ENCODE measurements at places on chromosomes 12 and 14. TPM values are rescaled to one million over a fixed set of nuclear protein-coding genes. Genes with fewer than 3 reads are reported as not detected.

The MSRB3 gene
- 35.7 TPM for polyA plus RNA-seq

- DNase-seq = peak; percentile 92
These were observed 58.2 kb downstream of the SAMD4A start for GRCh38 chr14:54625112-54625511.

DNA sequence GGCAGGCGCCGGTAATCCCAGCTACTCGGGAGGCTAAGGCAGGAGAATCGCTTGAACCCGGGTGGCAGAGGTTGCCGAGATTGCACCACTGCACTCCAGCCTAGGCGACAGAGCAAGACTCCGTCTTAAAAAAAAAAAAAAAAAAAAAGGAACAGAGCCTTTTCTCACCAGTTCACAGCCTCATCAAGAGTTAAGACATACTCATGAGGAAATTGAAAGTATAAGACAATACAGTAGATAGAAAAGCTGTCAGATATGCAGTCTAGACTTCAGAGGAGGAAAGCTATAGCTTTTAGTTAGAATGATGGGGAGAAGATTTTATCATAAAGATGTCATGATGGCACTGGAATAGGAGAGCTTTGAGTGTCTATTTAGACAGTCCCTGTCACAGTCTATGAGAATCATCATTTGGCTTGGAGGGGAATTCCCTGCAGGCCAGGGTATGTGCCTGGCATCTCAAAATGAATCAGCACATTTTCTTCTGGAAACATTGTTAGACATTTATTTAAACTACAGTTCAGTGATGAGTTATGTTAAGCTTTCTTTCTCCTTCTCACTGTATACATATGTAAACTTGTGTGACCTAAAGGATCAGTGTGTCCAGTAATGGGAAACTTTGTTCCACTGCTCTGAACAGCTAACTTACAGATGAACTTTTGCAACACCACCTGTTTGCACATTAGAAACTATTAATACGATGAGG, 2.9 kb upstream of the RAB35 start:
- peak; percentile 90 for DNase-seq

- DNase-seq = peak; percentile 4
These were observed 397.2 kb downstream of the NRXN3 start for GRCh38 chr14:78567343-78567742.

DNA sequence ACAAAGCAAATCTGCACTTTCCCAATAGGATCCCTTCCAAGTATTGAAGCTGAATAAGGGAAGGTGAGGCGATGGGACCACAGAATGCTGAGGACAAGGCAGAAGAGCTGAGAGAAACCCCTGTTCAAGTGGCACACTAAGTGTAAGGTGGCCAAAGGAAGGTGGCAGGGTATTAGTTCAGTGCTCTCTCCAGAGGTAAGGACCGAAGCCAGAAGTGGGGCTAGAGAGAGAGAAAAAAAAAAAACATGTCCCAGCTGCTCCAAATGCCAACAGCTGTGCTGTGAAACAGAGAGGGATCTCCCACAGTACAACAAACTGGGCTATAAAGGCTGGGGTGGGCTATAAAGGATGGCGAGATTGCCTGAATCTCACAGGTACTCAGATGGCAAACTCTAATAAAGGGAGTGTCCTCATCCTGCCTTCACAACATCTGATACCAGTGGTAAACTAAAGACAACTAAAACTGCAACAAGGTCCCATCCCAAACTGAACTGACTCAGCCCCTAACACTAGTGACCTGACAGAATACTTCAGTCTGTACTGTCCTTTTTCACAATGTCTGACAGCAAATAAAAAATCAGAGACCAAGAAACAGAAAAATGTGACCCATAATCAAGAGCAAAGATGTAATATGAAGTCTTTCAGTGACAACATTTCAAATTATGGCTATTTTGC, 47.9 kb downstream of the CDK17 start:
- no peak for DNase-seq

DNA sequence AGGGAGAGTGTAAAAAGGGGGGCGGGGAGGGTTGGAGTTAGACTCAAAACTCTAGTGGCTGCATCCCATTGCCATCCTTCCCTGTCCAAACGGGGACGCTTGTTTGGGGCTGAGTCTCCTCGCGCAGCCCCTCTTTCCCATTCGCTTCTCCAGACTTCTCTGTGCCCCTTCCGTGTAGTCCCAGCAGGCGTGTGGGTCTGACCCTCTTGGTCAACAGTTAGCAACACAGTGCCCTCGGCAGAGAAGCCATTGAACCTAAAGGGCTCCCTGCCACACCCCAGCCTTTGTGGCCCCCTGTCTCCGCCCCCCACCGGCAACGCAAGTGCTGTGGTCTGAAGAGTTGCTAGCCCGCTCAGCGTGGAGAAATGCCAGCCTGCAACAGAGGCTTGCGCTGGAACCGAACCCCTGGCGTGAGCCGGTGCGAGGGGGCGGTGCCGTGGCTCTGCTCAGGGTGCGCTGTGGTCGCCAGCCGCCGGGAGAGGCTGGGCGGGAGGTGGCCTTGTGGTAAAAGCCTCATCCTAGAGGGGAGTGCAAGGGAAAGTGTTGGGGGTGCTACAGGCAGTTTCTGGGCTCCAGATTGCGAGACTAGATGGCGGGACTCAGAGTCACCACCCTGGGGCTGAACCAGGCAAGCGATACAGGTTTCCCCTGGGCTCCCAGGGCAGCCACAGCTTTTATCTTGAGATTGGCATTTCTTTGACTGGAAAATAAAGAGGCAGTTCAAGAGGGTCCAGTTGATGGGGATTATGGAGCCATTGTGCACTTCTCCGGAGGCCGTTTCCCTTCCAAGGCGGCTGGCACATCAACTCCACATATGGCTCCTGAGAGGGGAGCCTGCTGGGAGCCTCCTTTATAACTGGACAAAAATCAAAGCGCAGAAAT, 2.1 kb downstream of the PLXNC1 start:
- no peak for DNase-seq

DNA sequence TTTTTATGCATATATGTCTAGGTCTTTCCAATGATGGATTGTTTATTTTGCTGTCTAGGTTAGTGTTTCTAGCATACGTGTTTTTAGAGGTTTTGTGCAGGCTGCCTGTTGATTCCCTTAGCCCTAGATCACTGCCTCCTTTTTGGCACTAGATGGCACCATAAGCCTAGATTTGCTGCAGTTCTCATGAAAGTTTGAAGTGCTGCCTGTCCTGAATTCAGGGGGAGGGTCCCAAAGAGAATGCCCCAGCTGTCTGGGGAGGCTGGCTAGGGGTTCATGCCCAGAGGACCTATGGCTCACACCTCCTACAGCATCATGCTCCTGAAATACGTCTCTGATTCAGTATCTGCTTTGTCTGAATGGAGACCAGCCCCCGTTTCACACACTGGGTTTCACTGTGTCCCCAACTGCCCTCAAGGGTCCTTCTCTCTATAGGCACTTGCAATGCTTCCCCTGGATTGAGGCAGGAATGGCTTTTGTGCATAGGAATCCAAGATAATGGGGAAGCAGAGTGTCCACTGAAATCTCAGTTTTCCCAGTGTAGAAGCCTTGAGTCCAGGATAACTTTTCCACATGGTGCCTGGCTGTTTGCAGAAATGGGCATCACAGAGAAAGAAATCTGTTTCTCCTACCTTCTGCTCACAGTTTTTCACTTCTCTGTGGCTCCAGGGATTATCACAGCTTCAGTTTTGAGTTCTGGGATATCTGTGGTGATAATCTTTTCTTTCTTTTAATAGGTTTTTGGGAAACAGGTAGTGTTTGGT, 14.2 kb upstream of the TXNRD1 start:
- DNase-seq = peak; percentile 72

DNA sequence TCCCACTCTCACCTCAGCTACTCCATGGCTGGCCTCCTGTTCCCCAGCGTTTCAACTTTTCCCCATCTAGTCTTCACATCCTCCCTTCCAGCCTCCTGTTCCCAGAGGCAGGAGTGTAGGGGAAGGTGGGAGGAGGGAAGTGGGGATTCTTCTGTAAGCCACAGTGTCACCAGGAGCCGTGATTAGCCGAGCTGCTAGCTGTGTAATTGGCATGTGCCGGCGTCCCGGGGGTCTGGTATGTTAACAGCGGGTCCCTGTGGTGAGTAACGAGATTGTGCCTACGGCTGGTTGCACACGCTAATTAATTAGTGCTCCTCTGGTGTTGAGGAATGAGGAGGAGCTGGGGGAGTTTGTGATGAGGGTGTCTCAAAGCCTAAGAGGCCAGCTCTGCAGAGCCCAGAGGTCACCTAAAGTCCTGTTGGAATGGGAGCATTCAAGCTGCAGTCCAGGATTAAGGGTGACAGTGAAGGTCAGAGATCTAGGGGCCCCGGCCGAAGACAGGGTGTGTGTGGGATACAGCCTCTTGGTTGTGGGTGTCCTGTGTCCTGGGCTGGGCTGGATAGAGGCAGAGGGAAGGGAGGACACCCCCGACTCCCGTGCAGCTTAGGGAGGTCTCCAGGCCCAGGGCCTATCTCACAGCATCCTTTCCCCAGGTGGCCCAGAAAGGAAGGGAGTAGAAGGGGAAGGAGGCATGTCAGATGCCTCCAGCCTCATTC, 10.0 kb upstream of the CALCOCO1 start:
- DNase-seq = no peak

GRCh38 chr12:42854826-42855225, 265.3 kb upstream of the PRICKLE1 start:
- DNase-seq = no peak

The AKAP5 gene
- 0.14 TPM for polyA plus RNA-seq

The KRT74 gene
- polyA plus RNA-seq = not detected

- no peak for DNase-seq
These were observed 5.8 kb upstream of the HOXC12 start for GRCh38 chr12:53948650-53949593.

The KRT83 gene
- polyA plus RNA-seq = not detected

DNA sequence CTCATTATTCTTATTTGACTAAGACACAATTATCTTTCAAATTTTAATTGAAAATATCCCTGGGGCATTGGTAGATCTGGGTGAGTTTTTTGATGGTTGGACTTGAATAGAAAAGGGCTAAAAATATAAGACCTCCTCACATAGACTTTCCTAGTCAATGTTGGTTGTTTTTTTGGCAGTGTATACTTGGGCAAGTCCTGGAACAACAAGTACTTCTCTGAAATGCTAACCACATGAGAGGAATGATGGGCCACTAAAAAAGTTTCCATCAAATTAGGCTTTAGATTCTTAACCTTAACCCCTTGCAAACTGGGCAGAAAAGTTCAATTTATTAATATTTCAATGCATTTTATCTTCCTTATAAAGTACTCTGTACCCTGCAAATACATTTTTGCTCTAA, 97.6 kb downstream of the FGD4 start:
- DNase-seq = no peak

DNA sequence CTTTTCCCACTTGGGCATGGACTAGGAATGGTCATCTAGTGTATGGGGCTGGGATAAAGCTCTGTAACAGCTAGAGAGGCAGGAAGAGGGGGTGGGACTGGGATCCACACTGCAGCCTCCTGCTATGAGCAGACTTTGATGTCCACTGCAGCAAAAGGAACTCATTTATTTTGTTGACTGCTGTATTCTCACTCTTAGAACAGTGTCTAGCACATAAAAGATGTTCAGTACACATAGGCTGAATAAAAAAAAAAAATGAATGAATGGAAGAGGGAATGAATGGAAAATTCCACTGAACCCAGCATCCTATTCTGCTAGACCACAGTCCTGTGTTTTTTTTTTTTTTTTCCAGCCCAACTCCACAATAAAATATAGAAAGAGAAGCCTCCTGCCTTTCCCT, 106.2 kb upstream of the NOS1 start:
- no peak for DNase-seq

GRCh38 chr12:106918746-106919145, 37.0 kb upstream of the TMEM263 start:
- DNase-seq = peak; percentile 8

- no peak for DNase-seq
These were observed 4.0 kb downstream of the FAR2 start for GRCh38 chr12:29152981-29153630.

- no peak for DNase-seq
These were observed 21.7 kb upstream of the VRTN start for GRCh38 chr14:74326369-74327152.

The SERPINA10 gene
- not detected for polyA plus RNA-seq

DNA sequence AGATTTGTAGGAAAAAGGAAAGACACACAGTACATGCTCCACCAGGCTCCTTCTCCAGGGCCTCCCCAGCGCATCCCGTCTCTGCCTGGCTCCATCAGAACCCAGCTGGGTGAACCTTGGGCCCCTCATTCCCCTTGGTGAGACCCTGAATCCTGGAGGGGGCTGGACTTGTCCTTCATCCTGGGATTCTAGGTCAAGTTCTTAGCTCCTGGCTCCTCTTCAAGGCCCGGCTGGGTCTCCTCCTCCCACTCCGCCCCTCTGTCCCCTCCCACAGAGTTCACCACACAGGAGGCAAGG, 49.2 kb downstream of the PSMA6 start:
- no peak for DNase-seq

GRCh38 chr14:33951183-33951840, 438 bp upstream of the EGLN3 start:
- DNase-seq = no peak

DNA sequence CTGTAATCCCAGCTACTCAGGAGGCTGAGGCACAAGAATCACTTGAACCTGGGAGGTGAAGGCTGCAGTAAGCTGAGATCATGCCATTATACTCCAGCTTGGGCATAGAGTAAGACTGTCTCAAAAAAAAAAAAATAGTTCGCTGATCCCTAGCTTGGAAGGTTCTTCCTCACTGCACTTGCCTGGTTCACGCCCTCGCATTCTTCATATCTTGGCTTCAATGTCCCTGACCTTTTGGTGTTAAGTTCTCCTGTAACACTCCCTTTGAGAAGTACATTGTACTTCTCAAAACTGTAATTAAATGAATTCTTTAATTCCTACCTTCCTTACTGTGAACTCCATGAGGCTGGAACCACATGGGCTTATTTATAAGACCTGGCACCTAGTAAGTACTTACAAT, 16.5 kb upstream of the TPCN1 start:
- no peak for DNase-seq

The APOF gene
- polyA plus RNA-seq = not detected

DNA sequence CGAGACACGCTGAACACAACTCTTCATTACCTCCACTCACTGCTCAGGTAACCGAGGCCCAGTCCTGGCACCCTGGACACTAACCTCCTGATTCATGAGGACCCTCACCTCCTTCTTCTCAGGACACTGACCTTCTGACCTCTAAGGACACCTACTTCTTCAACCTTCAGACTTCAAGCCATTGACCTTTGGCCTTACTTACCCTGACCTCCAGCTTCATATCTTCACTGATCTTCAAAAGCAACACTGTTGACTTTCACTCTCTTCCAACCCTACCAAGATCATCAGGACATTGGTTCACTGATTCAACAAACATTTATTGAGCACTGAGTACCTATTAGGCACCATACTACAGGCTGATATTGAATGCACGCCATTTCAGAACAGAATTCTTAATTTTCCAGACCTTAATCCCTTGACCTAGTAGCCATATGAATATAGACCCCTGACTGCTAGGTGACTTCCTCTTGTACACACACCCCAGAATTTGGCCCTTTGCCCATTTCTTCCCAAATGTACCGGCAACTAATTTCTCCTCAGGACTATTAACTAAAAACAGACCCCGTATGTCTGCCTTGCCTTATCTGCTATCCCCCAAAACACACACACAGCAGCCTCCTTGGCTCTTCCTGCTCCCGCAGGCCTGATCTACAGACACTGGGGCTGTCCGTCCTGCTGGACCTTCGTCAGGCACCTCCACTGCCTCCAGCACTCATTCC, 5.8 kb downstream of the ARHGEF40 start:
- no peak for DNase-seq

The SIX6 gene
- polyA plus RNA-seq = not detected

- no peak for DNase-seq
These were observed 460.8 kb downstream of the TMEM117 start for GRCh38 chr12:44296624-44297197.
